ENCODE measurements at places on chromosomes 11 and 22.

- DNase-seq = peak; percentile 61
These were observed 697 bp downstream of the LGALS1 start for GRCh38 chr22:37675930-37676735.

- DNase-seq = no peak
These were observed 131.2 kb downstream of the TTC17 start for GRCh38 chr11:43489869-43490465.

DNA sequence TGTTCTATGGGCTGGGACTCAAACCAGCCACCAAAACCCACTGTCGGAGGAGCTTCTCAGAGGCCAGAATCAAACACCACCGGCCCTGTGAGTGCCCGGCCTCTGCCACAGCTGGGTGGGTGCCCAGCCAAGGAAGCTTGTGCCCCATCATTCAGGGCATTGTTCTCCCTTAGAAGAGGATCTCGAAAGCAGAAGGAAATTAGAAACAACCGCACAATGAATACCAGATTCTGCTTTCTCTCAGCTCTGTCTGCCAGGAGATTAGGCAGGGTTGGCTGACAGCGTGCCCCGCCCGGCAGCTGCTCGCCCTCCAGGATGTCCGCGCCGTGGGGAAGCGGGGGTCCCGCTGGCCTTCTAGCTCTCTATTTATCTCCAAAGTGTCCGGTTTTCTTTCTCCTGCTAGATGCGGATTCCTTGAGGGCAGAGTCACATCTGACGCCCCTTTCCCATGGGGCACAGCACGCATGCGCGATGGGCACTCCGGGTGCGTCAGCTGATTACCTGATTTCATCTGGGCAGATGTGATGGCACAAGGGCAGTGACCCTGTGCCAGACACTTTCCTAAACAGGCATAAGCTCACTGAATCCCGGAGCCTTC is 25.5 kb downstream of the SCGB1A1 start:
- peak; percentile 70 for DNase-seq

GRCh38 chr11:7439746-7440320 is 45.5 kb upstream of the OLFML1 start:
- DNase-seq = no peak

DNA sequence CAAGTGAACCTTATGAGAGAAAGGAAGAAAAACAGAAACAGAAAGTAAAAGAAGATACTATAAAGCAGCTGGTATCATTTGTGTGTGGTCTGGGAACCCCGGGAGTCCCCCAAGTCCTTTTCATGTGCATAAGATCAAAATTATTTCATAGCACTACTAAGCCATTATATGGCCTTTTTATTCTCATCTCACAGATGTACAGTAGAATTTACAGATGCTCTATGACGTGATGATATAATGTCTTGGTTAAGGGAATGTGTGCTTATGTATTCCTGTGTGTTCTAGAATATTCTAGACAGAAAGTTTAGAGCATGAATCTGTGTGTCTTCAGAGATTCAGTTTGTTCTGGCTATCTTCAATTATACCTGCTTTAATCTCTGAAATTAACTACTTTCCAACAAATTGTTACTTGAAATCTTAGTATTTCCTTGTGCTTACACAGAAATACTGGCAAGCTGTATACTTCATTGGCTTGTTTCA is 8.6 kb upstream of the TPP1 start:
- DNase-seq = no peak

DNA sequence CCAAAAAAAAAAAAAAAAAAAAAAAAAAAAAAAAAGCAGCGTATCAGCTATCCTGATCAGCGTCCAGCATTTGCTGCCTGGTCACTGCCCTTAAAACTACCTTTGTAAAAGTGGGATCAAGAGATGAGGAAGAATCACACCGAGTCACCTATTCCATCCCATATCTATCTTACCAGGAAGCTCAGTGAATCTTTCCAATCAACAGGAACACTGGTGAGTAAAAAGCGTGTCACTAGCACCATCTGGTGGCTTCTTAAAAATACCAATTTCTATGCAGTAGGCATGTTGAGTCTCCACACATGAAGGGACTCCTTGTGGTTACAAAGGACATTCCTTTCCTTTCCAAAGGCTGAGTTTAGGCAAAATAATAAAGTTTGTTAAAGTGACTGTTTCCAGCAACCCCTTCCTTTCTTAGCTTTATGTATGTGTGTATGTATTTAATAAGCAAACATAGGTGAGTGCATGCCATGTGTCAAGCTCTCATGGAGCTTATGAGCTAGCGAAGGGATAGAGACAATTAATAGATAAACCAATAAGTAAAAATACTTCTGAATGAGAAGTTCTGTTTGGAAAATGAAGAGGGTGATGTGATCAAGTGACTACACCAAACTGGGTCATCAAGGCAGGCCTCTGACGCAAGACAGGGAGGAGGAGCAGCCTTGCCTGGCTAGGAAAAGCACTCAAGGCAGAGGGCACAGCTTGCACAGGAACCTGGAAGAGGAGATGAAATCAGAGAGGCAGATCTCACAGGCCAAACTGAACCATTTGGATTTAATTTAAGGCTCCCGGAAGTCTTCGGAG is 13.9 kb upstream of the TP53AIP1 start:
- peak; percentile 77 for DNase-seq

- DNase-seq = no peak
These were observed 264.6 kb upstream of the PLET1 start for GRCh38 chr11:112525270-112525669.

GRCh38 chr11:33774736-33775466 is 581 bp upstream of the FBXO3 start:
- DNase-seq = no peak

GRCh38 chr11:9143721-9144120 is 52.3 kb upstream of the SCUBE2 start:
- no peak for DNase-seq

GRCh38 chr11:36048496-36049247 is 104.8 kb downstream of the LDLRAD3 start:
- no peak for DNase-seq

GRCh38 chr22:31083377-31083768 is 2.3 kb downstream of the SMTN start:
- DNase-seq = no peak

DNA sequence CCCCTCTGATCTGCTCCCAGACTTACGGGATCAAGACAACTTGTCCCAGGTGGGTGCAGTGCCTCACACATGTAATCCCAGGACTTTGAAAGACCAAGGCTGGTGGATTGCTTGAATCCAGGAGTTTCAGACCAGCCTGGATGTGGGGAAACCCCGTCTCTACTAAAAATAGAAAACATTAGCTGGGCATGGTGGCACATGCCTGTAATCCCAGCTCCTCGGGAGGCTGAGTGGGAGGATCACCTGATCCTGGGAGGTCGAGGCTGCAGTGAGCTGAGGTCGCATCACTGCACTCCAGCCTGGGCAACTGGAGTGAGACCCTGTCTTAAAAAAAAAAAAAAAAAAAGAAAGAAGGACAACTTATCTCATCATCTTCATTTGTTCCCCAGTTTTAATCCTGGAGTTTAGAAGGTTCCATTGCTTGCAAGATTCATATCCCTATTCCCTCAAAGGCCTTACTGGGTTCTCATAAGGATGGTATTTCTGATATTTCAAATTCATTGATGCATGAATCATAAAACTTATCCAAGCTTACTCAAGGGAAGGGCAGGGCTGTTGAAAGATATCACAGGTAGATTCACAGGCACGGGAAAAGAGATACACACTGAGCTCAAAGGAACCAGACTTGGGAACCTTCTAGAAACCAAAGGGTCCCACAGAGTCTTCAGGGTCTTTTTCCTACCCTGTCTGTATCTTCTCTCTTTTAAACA is 14.6 kb downstream of the ENDOD1 start:
- no peak for DNase-seq

GRCh38 chr11:92050305-92050704 is 174.3 kb upstream of the FAT3 start:
- DNase-seq = no peak

DNA sequence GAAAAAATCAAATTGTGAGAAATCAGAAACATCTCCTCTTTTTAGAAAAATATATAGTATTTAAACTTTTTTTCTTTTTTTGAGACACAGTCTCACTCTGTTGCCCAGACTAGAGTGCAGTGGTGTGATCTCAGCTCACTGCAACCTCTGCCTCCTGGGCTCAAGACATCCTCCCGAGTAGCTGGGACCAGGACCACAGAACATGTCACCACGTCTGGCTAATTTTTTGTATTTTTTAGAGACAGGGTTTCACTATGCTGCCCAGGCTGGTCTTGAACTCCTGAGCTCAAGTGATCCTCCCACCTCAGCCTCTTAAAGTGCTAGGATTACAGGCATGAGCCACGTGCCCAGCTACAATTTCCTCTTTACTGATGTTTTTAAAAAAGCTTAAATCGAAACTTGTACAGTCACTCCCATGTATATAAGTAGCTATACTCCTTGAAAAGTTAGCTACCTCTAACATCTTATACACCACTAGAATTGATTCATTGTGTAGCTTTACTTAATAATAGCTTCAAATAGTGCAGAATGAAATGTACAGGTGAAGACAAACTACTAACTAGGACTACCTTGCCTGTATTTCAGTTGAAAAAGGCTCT is 10.3 kb downstream of the EIF4G2 start:
- DNase-seq = no peak
